ENCODE measurements at places on chromosomes 2 and 18.

DNA sequence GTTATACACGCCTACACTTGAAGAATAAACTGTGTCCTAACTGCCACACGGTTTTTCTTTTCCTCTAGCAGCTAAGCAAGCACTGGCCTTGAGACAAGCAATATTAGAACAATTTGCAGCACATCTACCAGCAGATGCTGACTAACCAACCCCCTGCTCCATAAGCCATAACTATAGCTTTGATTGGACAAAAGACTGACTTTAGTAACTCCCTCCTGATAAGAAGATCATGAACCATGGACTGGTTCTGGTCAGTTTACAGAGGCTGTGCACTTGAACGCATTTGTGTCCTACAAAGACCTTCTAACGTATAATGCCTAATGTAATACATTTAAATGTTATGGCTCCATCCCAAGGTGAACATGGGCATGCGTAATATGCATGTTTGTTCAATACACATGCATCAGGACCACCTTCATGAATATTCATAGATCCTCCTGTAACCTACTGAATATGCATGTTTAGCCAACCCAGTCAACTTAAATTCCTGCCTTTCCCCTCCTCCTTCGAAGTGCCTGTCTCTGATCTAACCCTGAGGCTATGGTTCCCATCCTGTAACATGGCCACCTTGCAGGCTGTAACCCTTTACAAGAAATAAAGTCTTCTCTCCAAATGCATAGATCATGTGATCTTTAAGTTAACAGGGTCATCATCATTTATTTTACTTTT is 26.5 kb downstream of the SLC4A5 start:
- DNase-seq = no peak

GRCh38 chr2:167196461-167197252 is 308.4 kb downstream of the XIRP2 start:
- no peak for DNase-seq

- DNase-seq = no peak
These were observed 98.2 kb upstream of the SETBP1 start for GRCh38 chr18:44582456-44582855.

DNA sequence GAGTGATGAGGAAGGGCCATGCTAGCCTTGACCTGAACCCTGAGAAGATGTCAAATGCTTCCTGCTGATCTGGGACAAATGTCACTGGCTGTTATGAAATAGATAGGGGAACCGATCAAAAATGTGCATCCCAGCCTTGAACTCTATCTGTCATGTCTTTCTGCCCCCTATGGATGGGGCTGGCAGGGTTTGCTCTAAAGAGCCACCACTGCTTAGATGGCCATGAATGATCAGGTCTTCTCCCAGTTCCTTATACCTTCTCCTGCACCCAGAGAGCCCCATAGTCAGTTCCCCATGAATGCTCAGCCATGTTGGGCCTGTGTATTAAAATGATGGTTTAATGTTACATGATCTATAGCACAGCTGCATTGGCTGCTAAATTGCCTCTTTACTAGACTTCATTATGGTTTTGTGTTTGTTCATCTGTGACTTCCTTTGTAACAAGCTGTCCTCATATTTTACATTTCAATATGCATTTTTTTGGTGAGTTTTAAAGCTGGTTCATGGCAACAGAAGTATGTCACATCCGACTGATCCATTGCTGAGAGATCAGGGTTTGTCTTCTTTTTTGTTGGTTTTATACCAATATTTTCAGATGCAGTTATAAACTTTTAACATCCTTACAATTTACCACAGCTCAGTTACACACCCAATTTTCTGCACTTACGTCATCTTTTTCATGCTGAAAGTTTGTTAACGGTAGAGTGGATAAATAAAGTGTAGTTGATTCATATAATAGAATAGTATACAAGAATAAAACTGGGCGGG is 56.3 kb upstream of the SMAD2 start:
- DNase-seq = no peak

GRCh38 chr18:53753601-53754000 is 470.9 kb downstream of the MBD2 start:
- no peak for DNase-seq

- DNase-seq = no peak
These were observed 544 bp downstream of the LRATD1 start for GRCh38 chr2:14633061-14633460.

- DNase-seq = no peak
These were observed 48.8 kb downstream of the ANKRD44 start for GRCh38 chr2:197261808-197262226.

Measured in omental fat pad (tissue), 4 donors.